ENCODE measurements at places on chromosomes 6 and 20.

GRCh38 chr20:62980970-62981369 lies 25.8 kb downstream of the BHLHE23 start:
- ATAC-seq: no peak

DNA sequence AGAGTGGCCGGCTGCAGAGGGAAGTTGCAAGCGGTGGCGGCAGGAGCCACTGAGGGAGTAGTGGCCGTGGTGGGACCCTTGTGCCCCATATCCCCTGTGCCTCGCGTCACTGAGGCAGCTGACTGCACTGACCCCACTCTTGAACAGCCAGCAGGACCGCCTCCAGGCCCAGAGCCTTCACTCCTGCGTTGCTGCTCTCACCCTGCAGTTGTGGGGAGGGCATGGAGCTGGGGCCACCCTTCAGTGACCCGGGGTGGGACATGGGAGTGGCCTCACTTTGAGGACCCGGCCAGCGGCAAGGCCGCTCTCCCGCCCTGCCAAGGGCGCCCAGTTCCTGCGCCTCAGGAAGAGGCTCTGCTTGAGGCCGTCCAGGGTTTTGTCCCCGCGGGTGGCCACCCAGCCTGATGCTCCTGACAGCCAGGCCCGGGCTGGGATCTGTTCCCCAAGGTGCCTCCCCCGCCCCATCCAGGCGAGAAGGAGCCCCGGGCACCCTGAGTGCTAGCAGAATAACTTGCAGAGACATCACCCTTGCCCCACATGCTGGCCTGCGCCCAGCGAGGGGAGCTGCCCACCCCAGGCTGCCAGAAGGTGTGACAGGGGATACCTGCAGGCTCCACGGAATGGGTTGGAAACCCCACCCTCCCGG lies 44.4 kb downstream of the HLA-DRA start:
- no peak for ATAC-seq

DNA sequence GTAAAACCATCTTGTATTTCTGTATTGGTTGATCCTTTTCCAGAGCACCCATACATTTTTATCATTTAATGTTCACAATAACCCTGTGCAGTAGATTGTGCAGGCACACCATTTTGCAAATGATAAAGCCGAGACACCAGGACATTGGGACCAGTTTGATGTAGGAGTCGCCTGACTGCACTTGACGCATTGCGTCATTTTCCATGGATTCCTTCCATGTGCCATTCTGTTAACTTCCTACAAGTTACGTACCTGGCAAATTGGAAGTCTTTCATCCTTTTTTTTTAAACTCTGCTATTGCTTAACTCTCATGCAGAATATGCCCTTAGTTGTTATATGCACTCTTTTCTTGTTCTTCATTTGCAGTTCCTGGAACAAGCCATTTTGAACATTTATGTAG lies 43.0 kb downstream of the PRPH2 start:
- no peak for ATAC-seq

- ATAC-seq: no peak
Observed at GRCh38 chr6:157442291-157442690, 61.3 kb downstream of the ZDHHC14 start.

- no peak for ATAC-seq
Observed at GRCh38 chr6:166237617-166238016, 70.0 kb upstream of the TBXT start.

GRCh38 chr6:106077170-106077569 lies 9.0 kb upstream of the PRDM1 start:
- peak; percentile 35 for ATAC-seq

DNA sequence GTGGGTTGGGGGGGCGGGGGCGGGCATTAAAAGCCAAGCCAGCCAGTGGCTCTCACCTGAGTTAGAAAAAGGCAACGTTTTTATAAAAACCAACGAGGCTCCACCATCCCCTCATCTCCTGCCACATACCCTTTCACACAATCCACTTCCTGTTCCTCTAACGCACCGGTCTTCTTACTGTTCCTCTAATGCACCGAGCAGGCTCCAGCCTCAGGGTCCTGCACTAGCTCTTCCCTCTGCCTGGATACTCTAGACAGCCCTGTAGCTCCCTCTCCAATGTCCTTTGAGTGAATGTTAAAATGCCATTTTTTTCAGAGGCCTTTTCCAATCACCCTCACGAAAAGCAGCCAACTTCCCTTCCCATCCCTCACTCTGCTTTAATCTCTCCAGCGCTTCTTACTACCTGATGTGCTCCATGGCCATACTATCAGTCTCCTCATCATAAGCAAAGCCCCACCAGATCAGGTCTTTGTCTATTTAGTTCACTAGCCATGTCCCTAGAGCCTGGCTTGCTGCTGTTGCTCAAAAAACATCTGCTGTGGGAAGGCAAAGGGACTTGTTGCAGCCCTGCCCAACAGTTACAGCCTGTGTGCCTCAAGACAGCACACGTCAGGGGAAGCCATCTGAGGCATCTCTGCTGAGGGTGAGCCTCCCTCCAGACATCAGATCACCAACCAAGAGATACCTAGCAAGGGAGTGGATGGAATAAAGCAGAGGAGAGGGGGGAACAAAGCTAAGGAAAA lies 3.9 kb downstream of the FKBP1A start:
- no peak for ATAC-seq

- no peak for ATAC-seq
Observed at GRCh38 chr6:36510365-36510764, 36.9 kb downstream of the STK38 start.

DNA sequence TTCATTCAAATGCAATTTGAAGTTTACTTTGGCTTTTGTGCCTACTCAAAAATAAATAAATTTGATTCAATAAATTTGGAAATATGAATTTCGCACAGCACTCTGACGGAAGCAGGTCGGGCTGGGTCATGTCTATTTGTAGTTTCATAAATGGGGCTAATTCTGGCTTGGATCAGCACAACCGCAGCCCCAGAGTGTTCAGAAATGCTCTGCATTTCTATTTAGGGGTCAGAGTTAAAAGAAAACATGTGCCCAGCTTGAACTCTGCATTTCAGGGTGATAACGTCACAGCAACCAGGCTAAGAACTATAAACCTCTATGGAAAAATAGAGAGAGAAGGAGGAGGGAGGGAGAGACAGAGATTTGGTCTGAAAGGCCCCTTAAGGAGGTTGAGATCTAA lies 480.9 kb upstream of the NOX3 start:
- no peak for ATAC-seq

DNA sequence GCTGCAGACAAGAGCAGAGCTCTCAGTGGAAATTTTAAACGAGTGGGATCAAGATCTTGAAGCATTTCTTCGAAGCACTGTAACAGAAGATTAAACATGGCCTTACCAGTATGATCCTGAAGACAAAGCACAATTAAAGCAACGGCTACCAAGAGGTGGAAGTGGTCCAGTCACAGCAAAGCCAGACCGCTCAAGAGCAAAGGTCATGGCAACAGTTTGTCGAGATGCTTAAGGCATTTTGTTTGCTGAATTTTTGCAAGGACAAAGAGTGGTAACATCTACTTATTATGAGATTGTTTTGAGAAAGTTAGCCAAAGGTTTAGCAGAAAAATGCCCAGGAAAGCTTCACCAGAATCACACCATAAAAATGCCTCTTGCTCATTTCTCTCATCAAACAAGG lies 153.4 kb upstream of the CARMIL1 start:
- ATAC-seq: no peak

GRCh38 chr20:1536893-1537730 lies 20.4 kb downstream of the SIRPD start:
- no peak for ATAC-seq

- ATAC-seq: peak; percentile 45
Observed at GRCh38 chr6:7505189-7505699, 36.2 kb upstream of the DSP start.

Data from activated T-helper 17 cell treated with anti-CD3 and anti-CD28 coated beads, Interleukin-2, amount 50 U/mL, for 72 hours (primary cell).